ENCODE measurements at places on chromosomes 5 and 9.
A peak's percentile ranks its signal among the peaks of the same experiment; 100 is the strongest.

- no peak for DNase-seq
Observed at GRCh38 chr5:122112733-122113558, 16.4 kb upstream of the ZNF474 start.

DNA sequence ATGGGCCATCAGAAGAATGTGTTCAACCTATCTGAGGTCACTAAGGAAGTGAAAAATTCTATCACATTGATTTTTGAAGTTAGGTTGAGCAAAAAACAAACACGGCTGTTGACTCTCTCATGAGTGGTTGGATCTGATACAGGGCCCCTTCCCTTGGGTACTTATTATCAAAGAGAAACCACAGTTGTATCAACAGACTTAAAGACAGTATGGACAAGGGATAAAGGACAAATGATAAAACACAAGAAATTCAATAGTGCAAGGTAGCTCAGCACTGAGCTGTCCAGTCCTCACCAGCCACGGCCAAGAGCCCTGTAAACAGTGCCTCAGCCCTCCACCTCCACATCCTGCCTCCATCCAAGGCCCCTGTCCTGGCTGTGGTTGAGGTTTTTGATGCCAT is 86.9 kb downstream of the UBE2QL1 start:
- DNase-seq: no peak

DNA sequence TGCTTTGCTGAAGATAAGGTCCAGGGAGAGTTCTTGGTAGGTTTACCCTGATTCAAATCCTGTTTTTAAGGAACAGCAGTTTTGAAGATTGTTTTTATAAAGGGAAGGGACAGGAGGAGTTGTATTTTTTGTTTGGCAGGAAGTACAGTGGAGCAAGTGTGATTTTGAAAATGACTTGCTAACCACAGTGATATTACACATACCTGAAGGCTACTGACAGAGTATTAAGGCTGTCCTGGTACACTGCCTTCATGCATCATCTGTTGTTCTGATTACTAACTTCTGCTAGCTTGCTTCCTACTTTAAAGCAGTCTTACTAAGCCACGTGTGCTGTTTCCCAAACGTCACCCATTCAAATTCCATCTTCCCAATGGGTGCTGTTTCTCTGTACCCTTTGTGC is 559.5 kb upstream of the SGCD start:
- no peak for DNase-seq

DNA sequence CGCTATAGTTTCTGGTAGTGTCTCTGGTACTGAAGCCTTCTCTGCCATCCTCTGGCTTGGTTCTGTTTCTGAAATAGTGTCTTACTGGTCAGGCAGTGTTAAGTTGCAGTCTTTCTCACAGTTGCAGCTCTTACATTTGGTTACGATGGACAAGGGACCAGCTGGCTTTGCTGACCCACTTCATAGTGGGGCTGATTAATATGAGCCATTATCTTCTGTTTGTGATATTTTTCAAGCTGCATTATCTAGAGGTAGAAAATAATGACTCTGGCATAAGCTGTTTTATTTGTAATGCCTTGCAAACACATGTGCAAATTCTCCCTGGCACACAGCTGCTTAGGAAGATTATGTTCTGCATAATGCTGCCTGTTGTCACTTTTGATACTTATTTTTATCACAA is 199.1 kb downstream of the KDM4C start:
- DNase-seq: no peak

DNA sequence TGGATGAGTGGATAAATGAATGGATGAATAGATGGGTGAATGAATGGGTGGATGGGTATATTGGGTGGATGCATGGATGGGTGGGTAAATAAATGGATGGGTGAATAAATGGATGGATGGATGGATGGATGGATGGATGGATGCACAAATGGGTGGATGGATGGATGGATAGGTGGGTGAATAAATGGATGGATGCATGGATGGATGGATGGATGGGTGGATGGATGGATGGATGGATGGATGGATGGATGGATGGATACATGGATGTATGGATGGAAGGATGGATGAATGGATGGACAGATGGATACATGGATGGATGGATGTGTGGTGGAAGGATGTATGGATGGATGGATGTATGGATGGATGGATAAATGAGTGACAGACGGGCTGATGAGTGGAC is 113.5 kb upstream of the SARDH start:
- no peak for DNase-seq

- no peak for DNase-seq
Observed at GRCh38 chr5:93404246-93404645, 176.8 kb downstream of the NR2F1-AS1 start.

DNA sequence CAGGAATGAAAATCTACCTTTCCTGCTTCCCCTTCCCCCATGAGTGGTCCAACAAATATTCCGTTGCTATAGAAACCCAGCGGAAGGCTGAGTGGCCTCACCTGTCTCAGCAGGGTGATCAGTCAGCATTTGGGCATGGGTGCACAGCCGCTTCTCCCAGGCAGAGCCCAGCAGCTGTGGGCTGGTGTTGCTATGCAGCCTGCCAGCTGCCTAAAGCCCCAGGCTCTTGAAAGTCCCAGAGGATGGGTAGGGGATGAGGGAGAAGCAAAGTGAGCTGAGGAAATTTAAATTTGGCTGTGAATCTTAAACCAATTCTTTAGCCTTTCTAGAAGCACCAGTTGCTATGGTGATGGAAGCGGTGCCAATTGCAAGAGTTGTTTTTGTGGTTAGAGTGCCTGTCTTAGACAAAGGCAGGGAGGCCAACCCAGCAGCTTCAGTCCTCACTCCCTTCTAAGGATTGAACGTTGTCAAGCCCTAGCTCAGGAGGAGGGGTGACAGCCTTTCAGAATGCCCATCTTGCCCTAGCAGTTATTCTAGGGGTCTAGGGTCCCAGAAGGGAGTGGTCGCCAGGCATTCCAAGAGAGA is 151.5 kb upstream of the PITX1 start:
- no peak for DNase-seq

- peak; percentile 1 for DNase-seq
Observed at GRCh38 chr9:74172874-74173273, 324.3 kb upstream of the RORB start.

DNA sequence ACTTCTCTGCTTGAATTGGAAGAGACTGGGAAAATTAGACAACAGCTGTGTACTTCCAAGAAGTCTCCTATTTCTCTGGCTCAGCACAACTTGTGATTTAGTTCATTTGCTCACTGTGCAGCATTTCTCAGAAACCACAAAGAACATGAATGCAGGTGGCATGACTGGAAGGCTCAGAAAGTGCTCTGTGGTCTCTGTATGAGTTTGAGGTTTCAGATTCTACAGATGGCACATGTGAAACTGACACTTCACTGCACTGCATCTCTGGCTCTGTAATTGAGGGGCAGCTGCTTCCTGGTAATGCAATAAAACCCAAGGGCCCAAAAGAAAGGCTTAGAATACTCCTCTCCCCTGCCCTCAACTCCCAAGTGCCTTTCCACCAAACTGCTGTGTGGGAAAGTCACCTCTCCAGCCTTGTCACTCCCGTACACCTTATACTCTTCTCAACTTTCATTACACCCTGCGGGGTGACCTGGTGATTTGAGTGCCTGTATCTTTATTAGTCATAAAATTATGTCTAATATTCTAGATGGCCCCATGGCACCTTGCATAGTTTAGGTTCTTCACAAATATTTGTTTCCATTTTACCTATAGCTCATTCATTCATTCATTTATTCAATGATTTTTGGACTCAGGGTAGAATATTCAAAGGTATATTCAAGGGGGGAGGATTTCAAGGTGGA is 82.5 kb downstream of the ESM1 start:
- DNase-seq: peak; percentile 81

DNA sequence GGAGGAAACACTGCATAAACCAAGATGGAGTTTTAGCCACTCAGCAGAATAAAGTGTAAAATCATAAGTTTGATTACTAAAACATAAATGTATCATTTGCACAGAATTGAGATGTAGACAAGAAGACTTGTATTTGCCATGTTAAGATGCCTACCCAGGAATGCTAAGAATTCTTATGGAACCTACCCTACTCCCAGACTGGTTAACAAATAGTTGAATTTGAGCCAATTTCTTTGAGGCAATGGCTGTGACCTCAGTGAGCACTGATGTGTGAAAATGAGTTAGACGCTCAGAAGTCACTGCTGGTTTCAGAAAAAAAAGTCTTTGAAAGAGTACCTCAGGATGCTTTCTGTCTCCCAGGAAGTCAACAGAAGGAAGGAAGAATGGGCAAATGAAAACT is 95.6 kb downstream of the ESM1 start:
- DNase-seq: no peak

DNA sequence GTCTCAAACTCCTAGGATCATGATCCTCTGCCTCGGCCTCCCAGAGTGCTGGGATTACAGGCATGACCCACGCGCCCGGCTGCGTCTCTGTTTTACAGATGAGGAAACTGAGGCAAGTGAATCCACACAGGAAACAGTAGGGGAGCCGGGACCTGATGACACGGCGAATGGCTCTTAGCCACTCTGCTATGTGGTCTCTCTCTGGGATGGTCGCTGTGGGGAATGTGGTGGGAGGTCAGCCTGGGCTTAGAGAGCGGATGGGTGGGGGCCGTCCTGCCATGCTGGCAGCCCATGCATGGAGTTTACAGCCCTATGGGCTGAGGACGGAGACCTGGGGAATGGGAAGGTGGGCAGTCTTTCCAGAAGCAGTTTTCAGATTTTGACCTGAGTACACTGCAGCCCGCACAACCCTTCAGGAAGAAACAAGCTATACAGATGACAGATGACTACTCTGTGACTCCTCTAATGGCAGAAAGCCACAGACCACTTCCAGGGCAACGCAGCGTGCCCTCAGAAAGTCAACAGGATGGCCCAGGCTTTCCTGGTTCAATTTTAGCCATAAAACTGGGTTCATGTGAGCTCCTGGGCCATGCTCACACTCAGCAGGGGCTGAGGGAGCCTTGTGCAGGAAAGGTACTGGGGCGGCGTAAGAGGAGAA is 136.1 kb upstream of the RAPGEF1 start:
- DNase-seq: no peak

- no peak for DNase-seq
Observed at GRCh38 chr5:145978708-145979107, 42.3 kb downstream of the SH3RF2 start.

GRCh38 chr5:107204413-107204812 is 466.3 kb downstream of the EFNA5 start:
- no peak for DNase-seq

DNA sequence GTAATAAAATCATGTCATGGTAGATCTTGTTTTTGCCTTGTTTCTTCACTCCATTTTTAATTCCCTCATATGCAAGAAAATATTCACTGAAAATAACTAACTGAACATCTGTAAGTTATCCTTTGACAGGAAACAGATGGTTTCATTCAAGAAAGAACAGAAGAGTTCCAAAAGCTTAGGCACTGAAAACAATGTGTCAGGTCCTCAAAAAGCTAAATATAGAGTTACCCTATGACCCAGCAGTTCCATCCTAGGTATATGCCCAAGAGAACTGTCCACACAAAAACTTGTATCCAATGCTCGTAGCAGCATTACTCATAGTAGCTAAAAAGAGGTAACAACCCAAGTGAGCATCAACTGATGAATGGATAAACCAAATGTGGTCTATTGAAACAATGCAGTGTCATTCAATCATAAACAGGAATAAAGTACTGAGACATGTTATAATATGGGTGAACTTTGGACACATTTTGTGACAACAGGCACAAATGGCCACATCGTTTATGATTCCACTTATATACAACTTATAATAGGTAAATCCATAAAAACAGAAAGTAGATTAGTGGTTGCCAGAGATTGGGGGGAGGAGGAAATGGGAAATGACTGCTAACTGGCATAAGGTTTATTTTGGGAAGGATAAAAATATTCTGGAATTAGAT is 231.0 kb downstream of the FRMD3 start:
- DNase-seq: no peak

- DNase-seq: no peak
Observed at GRCh38 chr9:88828492-88828974, 162.7 kb upstream of the S1PR3 start.

GRCh38 chr9:121499427-121500164 is at the start of gene GGTA1:
TSS of gene GGTA1 (minus strand) at chr9:121499844. CDS start at chr9:121467922, 31,922 bp downstream.
- peak; percentile 57 for DNase-seq

- no peak for DNase-seq
Observed at GRCh38 chr5:128111818-128112448, 28.4 kb downstream of the SLC12A2 start.

- peak; percentile 34 for DNase-seq
Observed at GRCh38 chr9:107982745-107983144, 493.2 kb upstream of the KLF4 start.

- DNase-seq: no peak
Observed at GRCh38 chr5:16457853-16458252, 7.7 kb downstream of the ZNF622 start.

DNA sequence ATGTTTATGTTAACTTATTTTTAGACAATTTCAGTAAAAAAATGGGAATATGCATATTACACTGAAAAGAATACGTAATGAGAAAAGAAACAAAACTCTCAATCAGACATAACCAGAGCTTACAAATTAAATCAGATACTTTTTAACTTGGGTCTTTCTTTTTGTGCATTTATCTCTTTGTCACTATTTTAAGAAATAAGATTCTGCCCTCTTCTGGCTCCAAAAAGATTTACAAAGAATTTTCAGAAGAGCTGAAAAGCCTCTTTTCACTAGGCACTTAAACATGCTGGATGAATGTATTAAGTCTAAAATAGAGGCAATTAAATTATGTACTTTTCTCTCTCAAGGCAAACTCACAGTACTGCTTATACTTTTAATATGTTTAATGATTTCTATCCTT is 55.5 kb downstream of the CEP120 start:
- DNase-seq: peak; percentile 13

- peak; percentile 30 for DNase-seq
Observed at GRCh38 chr9:92954049-92954861, 6.9 kb downstream of the FGD3 start.

DNA sequence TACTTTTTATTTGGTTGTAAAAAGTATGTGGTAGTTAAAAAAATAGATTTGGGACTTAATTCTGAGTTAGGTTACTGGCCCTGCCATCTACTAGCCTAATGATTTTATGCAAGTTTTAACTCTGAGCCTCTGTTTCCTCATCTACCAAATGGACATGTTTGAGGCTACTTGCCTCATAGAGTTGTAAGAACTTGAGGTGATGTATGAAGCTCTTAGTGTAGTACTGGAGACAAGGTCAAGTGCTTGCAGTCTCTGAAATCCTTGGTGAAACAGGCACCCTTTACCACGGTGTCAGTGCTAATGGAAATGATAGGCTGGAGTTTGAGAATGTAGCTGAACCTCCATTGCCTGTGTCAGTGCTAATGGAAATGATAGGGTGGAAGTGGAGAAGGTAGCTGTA is 15.3 kb downstream of the GPR107 start:
- peak; percentile 24 for DNase-seq
